ENCODE measurements at places on chromosomes 12 and 14.

DNA sequence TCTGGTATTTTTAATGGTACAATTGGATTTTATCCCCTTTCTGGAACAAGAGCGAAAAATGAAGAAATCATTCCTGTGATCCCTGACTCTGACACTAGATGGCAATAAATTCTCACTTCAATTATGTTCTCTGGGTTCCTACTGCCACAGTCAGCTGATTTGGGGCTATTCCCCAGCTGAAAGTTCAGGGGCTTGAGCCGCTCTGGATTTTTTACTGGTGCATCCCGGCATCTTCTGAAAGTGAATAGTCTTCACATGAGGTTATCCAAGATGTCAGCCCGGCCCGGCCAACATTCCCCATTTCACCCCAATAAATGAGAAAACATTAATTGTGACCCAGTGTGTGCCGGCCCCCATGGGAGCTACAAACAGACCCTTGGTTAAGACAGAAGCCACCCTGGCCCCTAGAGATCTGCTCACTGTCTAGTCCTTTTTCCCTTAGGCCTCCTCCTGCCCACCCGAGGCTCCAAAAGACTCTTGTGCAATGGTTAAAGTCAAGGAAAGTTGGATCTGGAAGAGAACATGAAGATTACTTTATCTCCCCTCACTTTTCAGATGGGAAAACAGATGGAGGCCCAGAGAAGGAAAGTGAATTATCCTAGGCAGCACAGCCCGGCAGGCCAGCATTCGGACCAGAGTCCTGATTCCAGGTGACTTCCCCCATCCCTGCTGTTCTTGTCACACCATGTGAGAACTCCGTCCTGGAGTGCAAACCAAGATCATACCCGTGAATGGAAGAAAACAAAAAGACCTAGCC lies 20.8 kb downstream of the CKAP4 start:
- peak; percentile 42 for DNase-seq

- no peak for DNase-seq
These were observed 27.8 kb upstream of the BDKRB2 start for GRCh38 chr14:96176811-96177211.

DNA sequence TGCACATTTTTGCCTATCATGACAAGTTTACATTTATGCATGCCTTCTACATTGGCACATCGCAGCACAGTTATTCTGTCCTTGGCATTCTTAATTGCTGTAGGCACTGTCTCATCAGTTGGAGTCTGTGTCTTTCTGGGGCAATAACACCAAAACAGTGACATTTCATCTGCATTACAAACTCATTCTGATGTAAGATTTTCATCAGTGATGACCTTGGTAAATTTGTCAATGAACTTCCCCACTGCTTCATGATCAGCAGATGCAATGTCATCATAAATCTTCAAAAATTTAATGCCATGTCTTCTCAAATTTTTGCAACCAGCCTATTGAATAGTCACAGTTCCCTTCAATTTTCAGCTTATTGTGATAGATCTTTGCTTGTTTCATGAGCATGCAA lies 85.5 kb downstream of the CAPZA3 start:
- DNase-seq = no peak

DNA sequence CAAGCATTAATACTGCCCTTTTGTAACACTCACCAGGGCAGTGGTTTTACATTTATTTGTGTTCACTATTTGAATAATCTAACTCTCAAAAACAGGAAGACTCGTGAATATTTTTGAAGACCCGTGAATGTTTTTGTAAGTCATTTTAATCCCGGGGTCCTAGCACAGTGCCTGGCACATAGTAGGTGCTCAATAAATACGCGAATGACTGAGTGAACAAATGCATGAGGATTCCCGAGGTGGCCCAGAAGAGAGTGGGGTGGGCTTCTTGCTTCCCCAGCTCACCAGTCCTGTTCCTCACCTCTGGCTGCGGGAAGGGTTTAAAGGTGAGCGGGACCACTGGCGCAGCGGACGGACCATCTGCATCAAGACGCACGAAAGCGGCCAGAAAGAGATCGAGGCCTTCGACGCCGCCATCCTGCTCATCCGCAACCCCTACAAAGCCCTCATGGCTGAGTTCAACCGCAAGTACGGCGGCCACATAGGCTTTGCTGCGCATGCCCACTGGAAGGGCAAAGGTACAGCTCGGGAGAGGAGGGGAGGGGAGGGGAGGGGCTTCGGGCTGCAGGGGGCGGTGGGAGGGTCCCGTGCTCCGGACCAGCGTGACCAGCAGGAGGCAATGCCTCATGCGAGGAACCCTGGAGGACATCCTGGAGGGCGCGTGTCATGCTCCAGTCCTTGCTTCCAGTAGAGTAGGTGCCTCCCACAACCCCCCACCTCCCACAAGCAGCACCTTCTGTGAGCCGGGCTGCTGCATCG lies 98.9 kb downstream of the CMKLR1 start:
- no peak for DNase-seq

DNA sequence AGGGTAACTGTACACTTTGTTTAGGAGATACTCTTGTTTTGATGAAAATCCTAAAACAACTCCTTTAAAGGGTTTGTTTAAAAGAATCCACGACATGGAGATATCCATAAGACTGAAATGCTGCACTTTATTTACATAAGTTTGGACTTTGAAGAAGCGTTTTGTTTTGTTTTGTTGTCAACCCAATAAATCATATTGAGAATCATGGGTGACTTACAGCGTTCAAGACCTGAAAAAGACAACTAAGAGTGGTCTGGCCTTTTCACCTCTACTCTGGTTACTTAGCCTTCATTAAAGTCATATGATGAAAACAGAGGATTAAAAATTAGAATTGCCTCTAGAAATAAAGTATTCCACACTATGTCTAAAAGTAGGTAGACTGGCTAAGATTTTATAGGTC lies 234.8 kb downstream of the ADAMTS20 start:
- no peak for DNase-seq

DNA sequence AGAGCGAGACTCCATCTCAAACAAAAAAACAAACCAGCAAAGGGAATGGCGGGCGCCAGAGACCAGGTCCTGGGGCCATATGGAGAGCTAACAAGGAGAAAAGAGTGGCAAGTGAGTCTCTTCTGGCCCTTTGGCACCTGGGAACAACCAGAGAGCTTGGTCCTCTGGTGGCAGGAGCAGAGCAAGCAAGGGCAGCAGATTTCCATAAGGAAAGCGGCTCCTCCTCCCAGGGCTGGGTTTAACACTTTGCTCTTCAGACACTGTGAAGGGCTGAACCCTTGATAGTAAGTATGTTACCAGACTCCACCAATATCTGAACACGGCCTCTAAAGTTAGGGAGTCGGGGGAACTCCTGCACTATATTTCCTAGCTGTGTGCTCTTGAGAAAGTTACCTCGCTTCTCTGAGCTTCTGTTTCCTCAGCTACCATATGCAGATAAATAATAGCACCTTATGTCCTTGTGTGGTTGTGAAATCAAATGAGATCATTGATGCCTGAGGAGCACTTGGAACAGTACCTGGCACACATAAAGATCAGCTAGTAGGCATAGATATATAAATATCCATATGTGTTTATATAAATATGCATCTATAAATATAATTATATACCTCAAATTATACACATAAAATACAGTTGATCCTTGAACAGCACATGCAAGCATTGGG lies 33.4 kb upstream of the PLEKHG6 start:
- DNase-seq = no peak

DNA sequence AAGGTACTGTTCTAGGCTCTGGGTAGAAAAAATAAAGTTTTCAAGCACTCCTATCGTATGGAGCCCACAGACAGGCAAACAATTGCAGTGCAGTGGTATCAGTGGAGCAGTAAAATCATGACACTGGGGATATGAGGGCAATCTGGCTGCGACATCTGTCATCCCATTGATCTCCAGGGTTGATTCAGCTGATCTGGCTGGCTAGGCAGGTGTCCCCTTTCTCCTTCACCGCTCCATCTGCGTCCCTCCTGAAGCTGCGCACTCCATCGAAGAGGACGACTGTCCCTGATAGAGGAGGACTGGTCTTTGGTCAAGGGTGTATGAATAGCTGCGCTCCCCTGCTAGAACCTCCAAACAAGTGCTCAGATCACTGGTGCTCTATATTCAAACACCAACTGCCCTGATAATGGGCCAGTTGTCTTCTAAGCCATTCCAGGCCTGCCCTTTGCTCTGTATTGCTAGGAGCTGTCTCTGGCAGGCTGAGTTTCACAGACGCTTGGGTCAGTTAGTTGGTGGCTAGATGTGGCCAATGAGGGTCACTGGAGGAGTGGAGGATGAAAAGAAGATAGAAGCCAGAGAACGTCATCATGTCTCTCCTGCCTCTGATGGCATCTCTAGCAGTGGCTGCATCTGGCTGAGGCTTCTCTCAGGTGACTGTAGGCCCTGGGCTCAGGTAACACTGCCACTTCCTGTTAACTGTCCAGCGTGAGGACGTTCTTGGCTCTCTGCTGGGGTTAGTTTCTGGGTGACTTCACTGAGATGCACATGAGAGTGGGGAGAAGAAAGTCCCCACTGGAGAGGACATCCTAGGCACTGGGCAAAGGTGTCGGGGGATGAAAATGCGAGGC lies 205.0 kb upstream of the FOXN3 start:
- DNase-seq = no peak

DNA sequence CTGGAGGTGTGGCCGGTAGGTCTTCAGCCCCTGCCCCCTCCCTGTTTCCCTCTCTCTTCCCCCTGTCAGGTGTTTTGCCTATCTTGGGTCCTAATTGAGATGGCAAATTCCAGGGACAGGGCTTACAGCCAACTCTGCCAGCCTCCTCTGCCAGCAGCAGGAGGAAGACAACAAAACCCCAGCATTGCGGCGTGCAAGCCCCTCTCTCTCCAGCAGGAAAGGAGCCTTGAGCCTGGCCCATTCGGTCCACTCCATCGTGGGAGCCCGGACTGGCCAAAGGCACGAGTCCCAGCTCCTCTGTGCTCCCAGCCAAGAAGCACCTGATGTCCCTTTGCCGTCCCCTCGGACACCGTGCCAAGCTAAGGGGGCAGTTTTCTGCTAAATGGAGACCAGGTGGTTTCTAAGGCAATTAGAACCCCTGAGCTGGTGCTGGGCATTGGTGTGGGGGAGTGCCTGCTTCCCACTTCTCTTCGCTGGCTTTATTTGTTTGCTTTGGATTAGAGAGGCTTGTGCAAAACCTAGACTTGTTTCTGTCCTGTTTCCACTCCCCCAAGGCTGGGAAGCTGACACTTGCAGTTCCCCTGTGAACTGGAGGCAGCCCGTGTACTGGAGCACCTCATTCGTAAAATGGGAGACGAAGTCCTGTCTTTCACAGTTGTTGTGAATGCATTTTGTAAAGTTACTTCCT lies 57.1 kb upstream of the LHX5 start:
- no peak for DNase-seq

DNA sequence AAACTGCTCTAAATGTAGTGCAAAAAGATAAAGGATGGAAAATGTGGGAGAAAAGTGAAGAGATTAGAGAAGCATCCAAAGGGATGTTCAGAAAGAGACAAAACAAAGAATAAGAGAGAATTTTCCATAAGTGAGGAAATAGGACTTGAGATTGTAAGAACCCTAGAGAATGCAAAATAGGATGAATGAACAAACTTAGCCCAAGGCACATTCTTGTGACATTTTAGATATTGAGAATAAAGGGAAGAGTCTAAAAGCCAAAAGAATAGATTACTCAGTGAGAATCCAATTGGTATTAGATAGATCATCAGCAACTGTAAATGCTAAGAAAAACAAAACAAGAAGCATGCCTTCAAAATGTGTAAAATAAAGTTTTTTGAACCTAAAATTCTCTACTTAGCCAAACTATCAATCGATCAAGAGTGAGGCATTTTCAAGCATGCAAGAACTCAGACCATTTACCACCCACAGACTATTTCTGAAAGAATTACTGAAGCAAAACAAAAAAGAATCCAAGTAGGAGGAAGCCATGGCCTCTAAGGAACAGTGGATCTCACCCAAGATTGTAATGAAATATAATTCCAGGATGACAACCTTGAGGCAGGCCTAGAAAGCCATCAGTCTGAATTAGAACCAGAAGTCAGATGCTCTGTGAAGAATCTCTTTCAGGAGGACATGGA lies 33.5 kb downstream of the DYRK2 start:
- no peak for DNase-seq

- DNase-seq = no peak
These were observed 15.0 kb downstream of the GABARAPL1 start for GRCh38 chr12:10227648-10228047.

- no peak for DNase-seq
These were observed 62.2 kb downstream of the PAPOLA start for GRCh38 chr14:96564389-96564788.

- no peak for DNase-seq
These were observed 18.0 kb upstream of the CRACR2A start for GRCh38 chr12:3770891-3771290.

GRCh38 chr12:124545508-124546418 lies 21.6 kb downstream of the NCOR2 start:
- DNase-seq = no peak

DNA sequence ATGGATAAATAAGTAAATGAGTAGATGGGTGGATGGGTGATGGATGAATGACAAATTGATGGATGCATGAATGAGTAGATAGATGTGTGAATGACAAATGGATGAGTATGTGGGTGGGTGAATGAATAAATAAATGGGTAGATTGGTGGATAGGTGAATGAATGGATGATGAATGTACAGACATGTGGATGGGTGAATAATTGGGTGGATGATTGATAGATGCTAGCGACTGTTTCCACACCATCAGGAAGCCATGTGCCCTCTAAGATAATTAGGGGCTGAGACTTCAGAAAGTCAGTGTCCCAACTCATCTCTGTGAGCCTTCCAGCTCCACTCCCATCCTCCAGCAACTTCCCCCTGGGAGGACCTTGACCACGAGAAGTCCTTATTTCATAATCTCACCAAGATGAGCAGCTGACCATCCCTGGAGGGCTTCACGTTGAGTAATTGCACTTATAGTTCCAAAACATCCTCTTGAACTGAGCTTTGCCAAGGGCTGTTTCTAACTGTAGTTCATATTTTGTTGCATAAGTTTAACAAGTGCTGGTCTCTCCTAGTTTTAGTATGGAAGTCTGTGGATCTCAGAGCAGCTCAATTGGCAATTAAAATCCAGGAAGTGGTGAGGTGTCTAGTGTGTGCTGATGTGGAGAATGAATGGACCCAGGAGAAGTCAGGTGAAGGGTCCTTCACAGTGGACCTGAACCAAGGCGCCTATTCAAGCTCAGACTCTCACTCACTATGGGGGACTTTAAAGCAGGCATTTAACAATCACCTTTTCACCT lies 295.7 kb downstream of the ADGRD1 start:
- no peak for DNase-seq

- DNase-seq = no peak
These were observed 670 bp downstream of the DYRK2 start for GRCh38 chr12:67649261-67649569.

- DNase-seq = no peak
These were observed 1.8 kb downstream of the STAC3 start for GRCh38 chr12:57248934-57249742.

DNA sequence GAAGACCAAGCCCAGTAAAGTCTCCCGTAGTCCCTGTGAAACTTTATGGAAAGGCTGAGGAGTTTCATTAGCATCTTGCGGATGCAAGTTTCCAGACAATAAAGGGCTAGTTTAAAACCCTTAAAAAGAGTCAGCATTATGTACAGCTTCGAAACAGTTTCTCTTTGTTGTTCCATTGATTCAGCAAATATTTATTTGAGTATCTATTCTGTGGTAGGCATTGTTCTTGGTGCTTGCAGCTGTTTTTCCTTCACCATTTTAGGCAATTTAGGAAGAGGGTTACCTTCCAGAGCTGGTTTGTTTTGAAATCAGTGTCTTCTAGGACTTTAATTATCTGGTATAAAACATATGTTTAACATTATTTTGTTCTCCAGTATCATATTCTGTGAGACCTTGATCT lies 1.5 kb downstream of the SLIRP start:
- no peak for DNase-seq
